ENCODE measurements at places on chromosomes 2 and 18.

DNA sequence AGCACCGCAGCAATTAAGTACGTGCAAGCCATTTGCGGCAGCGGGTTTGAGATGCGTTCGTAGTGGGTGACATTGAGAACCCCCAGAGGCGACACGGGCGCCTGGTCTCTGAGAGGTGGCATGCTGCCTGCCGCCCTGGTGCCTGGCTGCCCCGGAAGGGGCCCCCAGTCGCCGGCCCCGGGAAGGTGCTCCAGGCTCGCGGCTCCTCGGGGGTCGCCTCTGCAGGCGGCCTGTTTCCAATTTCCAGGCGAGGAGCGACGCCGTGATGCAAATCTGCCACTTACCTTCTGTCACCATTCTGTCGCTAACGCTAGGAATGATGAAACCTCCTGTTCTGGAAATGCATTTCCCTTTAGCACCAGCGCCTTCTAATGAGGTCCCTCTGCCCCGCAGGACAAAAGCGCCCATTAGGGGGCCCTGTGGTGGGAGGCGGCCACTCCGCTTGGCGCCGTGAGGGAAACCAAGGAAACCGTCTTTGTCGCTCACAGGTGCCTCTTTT lies 13.0 kb downstream of the KIF5C start:
- DNase-seq = no peak

GRCh38 chr2:8862230-8862629 lies 24.8 kb upstream of the KIDINS220 start:
- no peak for DNase-seq

GRCh38 chr2:111046670-111047069 lies 74.0 kb upstream of the BCL2L11 start:
- DNase-seq = no peak

GRCh38 chr2:29733213-29733612 lies 188.2 kb downstream of the ALK start:
- DNase-seq = peak; percentile 55

GRCh38 chr18:59569390-59569791 lies 127.8 kb downstream of the CCBE1 start:
- DNase-seq = peak; percentile 68

DNA sequence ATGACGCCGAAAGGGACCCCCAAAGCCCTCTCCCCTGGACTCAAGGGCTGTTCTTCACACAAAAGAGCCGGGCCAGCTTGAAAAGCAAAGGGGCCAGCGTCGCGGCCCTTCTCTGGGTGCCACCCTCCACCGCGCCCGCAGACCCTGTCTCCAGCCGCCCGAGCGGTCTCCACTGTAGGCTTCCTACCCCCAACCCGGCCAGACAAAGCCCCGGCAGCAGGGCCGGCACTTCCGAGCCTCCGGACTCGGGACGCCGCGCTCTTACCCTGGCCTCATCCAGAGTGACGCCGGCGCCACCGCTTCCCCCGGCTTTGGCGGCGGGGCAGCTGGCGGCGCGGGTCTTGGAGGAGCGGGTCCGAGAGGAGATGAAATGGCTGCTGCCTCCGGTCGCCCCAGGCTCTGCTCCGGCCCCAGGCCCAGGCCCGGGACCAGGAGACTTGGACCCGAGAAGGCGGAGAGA lies 603 bp downstream of the ATAD2B start:
- peak; percentile 50 for DNase-seq

All from WERI-Rb-1 (cell line).